ENCODE measurements at places on chromosomes 12 and 14.

DNA sequence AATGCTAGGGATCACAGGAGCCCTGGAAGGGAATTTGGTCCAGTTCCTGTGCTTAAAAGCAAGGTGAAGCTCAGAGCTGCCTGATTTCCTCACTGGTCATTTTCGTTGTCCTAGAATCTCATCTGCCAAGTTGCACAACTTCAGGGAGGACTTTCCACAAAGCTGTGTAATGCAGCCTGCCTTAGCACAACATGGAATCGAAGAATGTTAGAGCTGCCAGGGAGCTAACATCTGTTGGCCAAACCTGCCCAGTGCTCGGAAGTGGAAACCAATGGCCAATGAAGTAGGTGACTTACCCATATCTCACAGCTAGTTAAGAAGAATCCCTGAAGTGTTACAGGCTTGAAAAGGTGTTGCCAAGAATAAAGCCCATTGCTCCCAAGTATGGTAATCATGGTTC, 79.9 kb upstream of the SSTR1 start:
- DNase-seq, result no peak

- no peak for DNase-seq
Measured at GRCh38 chr14:71550367-71550766, 381.9 kb upstream of the RGS6 start.

DNA sequence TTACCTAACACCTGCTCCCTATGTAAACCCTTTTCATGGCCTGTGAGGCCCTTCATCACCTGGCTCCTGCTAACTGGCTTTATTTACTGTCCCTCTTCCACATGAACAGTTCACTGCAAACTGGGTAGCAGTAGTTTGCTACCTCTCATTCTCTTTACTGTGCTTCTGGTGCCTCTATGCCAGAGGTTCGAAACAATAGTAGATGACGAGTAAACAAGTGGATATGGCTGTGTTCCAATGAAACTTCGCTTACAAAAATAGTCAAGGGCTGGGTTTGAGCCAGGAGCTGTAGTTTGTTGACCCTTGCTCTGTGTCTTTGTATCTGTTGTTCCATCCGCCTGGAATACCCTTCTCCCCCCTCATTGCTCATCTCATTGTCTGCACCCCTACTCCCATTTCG, 233.6 kb upstream of the RMST start:
- DNase-seq, result no peak

DNA sequence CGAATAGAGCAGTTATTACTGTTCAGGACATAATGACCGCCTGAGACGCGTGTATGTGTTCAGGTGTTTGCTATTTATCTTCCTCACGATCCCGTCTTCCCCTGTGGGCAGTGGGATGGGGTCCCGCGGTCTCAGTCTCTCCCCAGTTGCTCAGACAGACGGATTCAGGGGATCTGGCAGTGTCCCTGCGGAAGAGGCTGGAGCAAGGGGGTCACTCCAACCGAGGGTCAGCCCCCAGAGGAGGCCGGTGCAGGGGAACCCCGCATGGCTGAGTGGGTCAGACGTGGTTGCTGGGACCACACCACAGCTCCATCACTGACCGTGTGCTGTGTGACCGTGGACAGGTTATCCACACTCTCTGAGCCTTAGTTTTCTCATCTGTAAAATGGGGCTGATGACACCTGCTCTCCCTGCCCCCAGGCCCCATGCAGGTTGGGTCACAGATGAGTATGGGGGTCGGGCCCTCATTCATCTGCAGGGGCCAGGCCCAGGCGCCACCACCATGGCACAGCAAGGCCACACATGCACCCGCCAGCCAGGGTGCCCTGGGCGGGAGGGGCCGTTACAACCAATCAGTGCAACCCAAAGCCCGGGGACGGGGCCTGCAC, 5.2 kb downstream of the MMP17 start:
- DNase-seq, result no peak

DNA sequence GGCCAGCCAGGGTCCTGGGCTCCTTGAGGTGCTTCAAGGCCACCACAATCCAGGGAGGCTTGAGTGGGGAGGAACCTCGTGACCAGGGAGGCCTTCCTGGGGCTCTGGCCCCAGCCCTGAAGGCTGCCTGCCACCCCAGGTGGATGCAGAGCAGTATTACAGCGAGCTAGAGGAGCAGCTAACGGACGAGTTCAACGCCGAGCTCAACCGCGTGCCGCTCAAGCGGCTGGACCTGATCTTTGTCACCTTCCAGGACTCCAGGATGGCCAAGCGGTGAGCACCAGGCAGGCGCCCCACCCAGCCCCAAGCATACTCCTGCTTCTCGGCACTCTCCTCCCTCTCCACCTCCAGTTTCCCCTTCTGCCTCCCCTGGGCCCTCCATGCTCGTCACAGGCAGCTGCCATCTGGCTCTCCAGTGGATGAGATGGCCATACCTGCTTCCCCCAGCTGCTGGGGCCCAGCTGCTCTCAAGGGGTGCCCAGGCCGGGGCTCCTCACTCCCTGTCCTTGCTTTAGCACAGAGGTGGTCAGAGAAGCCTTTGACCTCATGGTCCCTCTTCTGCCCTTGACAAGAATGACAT, 30.6 kb downstream of the NGB start:
- DNase-seq, result no peak

- DNase-seq, result no peak
Measured at GRCh38 chr14:68482018-68482417, 310.8 kb downstream of the ZFP36L1 start.

- DNase-seq, result no peak
Measured at GRCh38 chr12:104930388-104931326, 27.4 kb downstream of the SLC41A2 start.

DNA sequence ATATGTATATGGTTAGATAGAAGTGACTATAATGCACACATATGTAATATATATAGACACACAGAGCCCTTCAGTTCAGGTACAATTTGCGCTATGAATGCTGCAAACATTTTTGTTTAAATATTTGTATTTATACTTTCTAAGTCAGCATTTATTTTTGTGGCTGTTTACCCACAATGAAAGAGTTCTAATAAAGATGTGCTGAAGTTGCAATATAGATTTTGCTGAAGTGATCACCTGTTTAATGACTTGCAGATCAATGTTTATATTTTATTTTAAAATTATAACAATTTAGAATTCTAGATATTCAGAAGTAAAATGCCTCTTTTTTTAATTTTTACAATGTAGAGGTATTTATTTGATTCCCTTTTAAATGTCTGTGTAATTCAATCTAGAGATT, 3.5 kb downstream of the FOXG1 start:
- no peak for DNase-seq

DNA sequence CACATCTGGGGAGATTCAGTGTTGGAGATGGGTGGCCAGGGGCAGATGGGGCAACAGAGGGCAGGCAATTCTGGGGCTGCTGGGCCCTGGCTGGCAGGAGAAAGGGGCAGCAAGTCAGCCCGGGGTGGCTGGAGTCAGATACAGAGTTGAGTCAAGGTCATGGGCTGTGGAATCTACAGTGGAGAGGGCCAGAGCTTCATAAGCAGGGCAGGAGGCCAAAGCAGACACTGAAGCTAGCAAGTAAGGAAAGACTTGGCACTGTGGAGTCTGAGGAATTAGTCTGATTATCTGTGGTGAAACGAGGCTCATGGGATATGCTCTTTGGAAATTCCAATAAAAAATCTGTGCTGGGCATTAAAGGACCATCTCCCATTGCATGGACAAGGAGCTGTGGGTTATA, 95.5 kb downstream of the TMX1 start:
- DNase-seq, result no peak

DNA sequence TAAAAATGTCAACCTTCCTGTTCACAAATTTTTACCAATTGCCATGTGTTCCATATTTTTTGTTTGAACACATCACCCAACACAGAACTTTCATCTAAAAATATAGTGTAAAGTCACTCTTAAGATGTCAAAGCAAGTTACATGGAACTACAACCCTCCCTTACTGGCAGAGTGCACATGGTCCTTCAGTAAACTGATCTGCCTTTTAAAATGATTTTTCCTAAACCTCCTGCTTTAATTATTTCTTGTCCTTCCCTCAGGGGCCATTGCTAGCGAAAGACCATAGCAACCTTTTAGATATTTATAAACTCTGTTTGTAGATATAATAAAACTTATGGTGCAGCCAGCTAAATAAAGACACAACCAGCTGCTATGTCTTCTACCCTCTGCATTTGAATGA, 255.2 kb upstream of the FAR2 start:
- no peak for DNase-seq

- no peak for DNase-seq
Measured at GRCh38 chr12:26818201-26818600, 14.8 kb downstream of the ITPR2 start.

DNA sequence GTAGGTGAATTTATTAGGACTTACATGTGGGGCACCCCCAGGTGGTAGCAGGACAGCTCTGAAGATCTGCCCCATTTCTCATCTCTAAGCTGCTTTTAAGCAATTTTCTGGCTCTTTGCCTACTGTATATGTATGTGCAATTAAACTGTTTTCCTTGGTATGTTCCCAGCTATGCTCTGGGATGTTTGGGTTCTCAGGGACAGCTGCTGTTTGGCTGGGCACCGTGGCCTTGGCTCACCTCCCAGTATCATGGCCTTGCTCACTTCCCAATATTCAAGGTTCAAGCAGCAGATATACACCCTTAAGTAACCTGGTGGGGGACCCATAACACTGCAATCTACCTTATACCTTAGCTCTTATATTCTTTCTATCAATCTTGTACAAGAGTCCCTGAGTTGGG, 53.7 kb upstream of the KITLG start:
- no peak for DNase-seq

- DNase-seq, result no peak
Measured at GRCh38 chr12:45415393-45415817, 199.5 kb downstream of the ANO6 start.

DNA sequence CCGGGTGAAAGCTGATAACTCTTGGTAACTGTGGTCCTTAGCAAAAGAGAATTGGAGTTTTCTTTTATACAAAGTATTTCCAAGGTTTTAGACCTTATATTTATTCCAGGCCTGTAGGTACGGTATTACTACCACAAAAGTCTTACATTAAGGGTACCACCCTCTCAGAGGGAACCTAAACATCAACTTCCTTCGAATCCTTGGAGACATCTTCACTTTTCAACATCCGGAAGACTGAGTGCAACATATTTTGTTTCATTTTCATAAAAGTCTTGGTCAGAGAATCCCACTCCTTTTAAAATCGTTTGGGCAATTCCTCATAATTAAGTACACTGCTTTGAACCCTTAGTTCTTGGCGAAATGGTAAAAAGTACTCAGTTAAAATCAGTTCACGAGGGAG, 1.2 kb downstream of the CNOT2 start:
- DNase-seq, result no peak

DNA sequence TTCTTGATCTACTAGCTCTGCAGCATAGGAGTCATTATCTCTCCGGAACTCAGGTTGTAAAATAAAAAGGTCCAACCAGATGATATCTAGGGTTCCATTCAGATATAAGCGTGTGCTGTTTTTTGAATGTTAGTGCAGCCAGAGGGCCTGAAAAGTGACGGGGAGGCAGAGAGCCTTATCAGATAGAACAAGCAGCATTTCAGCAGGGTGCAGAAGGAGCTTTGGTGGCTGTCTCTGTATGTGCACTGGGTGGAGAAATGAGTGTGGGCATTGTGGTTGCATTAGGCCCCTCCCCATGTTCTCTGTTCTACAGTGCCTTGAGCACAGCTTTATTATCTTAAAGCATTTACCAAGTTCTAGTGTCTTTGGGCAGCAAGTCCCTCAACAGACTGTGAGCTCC, 275.1 kb downstream of the NRXN3 start:
- no peak for DNase-seq

GRCh38 chr12:62164036-62164435, 96.2 kb upstream of the USP15 start:
- no peak for DNase-seq

- DNase-seq, result no peak
Measured at GRCh38 chr12:88398031-88398430, 182.2 kb downstream of the KITLG start.

GRCh38 chr12:26331960-26332359, 136.6 kb downstream of the SSPN start:
- no peak for DNase-seq

- no peak for DNase-seq
Measured at GRCh38 chr14:57979376-57980048, 113.6 kb upstream of the SLC35F4 start.

DNA sequence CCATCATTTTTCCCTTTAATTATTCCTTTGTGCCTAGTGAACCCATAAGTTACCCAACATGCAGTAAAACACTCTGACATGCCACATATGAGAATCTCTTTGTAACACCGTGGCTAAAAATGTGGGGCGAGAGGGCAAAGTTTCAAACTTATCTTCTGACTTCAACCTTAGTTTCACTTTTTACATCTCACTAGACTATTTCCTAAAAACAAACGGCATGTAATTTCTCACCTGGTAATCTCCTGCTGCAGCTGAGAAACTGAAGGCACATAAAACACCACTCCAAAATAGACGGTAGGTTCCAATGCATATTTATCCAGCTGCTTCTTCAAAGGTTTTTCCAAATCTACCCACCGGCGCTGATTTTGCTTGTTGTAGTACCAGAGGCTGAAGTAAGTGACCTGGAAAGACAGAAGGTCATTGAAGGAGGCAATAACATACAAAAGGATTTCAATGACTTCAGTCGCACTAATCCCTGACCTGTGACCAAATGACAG, 37.9 kb downstream of the PTPN21 start:
- DNase-seq, result no peak

DNA sequence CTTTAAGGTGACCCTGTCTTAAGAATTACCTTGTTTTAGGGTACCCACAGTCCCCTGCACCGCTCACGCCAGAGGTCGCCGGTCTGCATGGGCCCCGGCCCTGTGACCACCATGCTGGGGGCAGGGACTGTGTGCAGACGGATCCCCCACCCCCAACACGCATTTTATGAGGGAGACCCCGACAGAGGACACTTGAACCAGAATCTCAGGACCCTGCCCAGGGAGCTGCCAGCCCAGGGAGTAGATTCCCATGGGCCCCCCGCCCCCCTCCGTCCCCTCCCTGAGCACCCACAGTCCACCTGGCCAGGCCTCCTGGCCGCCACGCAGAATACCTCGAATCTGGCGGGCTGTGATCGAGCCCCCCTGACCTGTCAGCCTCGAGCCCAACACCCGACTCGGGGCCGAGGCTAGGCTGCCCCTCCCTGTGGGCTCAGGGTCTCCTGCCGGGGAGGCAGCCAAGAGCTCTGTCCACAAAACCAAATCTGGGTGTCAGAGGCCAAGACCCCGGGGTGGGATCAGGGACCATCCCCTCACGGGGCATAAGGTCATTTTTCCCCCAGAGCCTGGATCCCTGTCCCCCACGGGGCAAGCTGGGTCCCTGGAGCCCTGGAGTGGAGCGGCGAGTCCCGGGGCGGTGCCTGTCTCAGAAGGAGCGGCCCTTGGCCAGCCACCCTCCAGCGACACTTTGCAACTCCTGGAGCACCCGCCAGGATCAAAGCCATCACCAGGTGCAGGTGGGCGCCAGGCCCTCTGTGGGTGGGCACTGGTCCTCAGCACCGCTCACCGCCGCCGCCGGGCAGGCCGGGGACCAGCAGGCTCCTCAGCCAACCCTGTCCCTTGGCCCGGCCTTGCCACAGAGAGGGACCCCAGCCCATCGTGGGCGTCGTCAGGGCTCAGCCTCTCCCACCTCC, 155.8 kb upstream of the PKP2 start:
- DNase-seq, result no peak

All from endodermal cell (in vitro differentiated cells).